ENCODE measurements at places on chromosomes 5 and 9. TPM values are rescaled to one million over a fixed set of nuclear protein-coding genes. Genes with fewer than 3 reads are reported as not detected.

BTF3 gene
- total RNA-seq = 756 TPM

CERCAM gene
- total RNA-seq = 0.30 TPM

EIF4E1B gene
- not detected for total RNA-seq

PCDHB6 gene
- not detected for total RNA-seq

ARID3C gene
- 0.25 TPM for total RNA-seq

DNA sequence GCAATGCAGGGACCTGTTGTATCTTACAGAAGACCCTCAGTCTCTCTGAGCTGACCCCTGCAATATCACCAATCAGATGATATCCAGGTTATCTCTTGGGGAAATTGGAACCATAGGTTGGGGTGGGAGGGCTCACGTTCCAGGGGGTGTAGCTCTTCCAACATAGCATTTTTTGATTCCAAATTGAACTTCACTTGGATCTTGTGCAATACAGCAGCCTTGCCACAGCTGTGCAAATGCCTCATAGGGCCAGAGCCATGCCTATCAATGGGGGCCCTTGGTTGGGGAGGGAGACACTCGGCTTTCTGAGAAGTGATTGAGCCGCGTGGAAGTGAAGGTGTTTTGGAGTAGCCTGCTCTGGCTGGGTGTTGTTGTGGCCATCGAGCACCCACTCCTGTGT is 117.2 kb upstream of the PITX1 start:
- no peak for DNase-seq
- H3K27ac ChIP-seq = no peak overlapping the region
- H3K27me3 ChIP-seq = peaks cover 2% of the 10 kb centered on the region
- no peaks in the 10 kb centered on the region for H3K36me3 ChIP-seq
- no peak overlapping the region for H3K4me3 ChIP-seq

DNA sequence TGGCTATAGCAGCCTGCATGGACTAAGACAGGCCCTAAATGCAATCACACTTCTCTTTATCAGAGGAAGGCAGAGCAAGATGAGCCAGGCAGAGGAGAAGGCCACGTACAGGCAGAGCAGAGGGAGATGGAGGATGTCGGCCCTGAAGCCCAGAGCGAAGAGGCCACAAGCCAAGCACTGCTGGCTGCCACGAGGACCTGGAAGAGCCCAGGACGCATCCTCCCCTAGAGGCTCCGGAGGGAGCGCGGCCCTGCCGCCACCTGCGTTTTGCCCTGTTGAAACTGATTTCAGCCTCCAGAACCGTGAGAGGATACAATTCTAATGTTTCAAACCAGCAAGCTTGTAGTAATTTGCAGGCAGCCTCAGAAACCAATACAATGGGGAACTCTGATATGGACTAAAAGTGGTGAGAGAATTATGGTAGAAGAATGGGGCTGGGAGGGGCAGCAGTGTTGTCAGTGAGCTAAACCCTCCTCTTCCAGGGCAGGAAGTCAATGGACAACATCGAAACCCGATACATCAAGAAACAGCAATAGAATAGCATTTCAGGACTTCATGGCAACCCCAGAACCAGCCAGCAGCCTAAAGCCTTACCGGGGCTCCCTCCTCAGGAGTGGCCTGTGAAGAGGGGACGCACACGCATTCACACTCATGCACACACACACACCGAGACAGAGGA is 32.6 kb downstream of the ADAMTS2 start:
- H3K4me1 ChIP-seq = no peaks in the 10 kb centered on the region
- H3K36me3 ChIP-seq = no peaks in the 10 kb centered on the region
- no peak for DNase-seq
- no peaks in the 10 kb centered on the region for H3K27me3 ChIP-seq

GRCh38 chr9:128007566-128008138 is 26.9 kb upstream of the EEIG1 start:
- peak; percentile 94 for DNase-seq
- peak overlapping the region; percentile 37 for H3K4me3 ChIP-seq
- peak overlapping the region; percentile 65 for H3K27ac ChIP-seq
- H3K27me3 ChIP-seq = no peaks in the 10 kb centered on the region
- peaks cover 89% of the 10 kb centered on the region for H3K4me1 ChIP-seq

- no peak overlapping the region for H3K27ac ChIP-seq
- no peak overlapping the region for H3K4me3 ChIP-seq
- no peaks in the 10 kb centered on the region for H3K4me1 ChIP-seq
- no peak for DNase-seq
- no peaks in the 10 kb centered on the region for H3K27me3 ChIP-seq
Observed at GRCh38 chr5:6574537-6575245, 58.2 kb downstream of the NSUN2 start.

DNA sequence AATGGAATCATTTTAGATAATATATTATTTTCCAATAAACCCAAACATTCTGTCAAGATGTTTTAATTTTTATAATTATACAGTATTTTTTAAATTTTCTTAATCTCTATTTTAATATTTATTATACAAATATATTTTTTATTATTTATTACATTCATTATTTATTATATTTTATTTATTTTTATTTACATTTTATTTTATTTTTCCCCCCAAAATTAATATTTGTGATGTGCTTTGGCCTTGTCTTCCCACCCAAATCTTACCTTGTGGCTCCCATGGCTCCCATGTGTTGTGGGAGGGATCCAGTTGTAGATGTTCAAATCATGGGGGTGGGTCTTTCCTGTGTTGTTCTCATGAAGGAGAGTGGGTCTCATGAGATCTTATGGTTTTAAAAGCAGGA is 382.1 kb downstream of the TLE4 start:
- DNase-seq = no peak
- H3K27me3 ChIP-seq = no peaks in the 10 kb centered on the region
- no peaks in the 10 kb centered on the region for H3K4me1 ChIP-seq
- no peaks in the 10 kb centered on the region for H3K36me3 ChIP-seq
- H3K27ac ChIP-seq = no peak overlapping the region

GRCh38 chr5:59036274-59036961 is 453.5 kb downstream of the RAB3C start:
- peak overlapping the region; percentile 82 for H3K4me3 ChIP-seq
- H3K27me3 ChIP-seq = no peaks in the 10 kb centered on the region
- peaks cover 13% of the 10 kb centered on the region for H3K4me1 ChIP-seq
- H3K27ac ChIP-seq = no peak overlapping the region
- peaks cover 10% of the 10 kb centered on the region for H3K36me3 ChIP-seq

DNA sequence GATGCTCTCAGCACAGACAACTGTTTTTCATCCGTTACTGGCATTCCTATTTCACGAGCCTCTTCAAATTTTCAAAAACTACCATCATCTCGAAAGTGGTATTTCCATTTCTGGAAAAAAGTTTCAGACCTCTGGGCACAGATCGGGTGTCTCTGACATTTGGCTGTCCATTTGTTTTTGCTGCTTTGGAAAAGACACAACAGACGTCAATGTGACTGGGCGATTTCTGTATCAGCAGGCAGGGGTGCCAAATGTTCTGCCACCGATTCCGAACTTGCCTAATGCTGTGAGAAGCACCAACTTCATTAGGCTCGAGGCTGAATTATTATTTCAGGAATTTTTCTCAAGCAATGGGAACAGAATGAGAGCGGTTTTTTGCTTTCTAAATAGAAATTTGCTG is 105.6 kb downstream of the ARSB start:
- DNase-seq = no peak
- no peaks in the 10 kb centered on the region for H3K4me1 ChIP-seq
- no peaks in the 10 kb centered on the region for H3K36me3 ChIP-seq
- no peak overlapping the region for H3K27ac ChIP-seq
- no peak overlapping the region for H3K4me3 ChIP-seq

GRCh38 chr5:8601831-8602354 is 732.9 kb downstream of the MTRR start:
- H3K4me3 ChIP-seq = no peak overlapping the region
- no peak overlapping the region for H3K27ac ChIP-seq
- H3K4me1 ChIP-seq = no peaks in the 10 kb centered on the region
- DNase-seq = no peak

DNA sequence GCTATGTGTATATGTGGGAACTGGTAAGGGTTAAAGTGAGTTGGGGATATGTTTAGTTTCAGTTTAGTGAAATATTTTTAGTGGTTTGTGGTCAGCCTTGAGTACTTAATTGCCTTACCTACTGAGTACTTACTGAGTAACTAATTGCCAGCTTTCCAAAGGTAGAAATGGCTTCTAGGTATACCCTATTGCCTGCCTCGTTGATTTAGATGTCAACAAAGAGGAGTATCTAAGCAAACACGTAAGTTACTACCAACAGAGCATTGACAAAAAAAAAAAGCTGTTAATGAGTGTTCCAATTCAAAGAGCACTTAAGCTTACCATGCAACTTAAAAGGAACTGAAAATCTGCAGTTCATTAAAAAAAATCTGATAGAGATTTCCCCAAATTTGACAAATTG is 8.8 kb downstream of the ATP10B start:
- H3K36me3 ChIP-seq = no peaks in the 10 kb centered on the region
- no peak for DNase-seq
- no peaks in the 10 kb centered on the region for H3K27me3 ChIP-seq
- H3K4me3 ChIP-seq = no peak overlapping the region
- no peak overlapping the region for H3K27ac ChIP-seq

DNA sequence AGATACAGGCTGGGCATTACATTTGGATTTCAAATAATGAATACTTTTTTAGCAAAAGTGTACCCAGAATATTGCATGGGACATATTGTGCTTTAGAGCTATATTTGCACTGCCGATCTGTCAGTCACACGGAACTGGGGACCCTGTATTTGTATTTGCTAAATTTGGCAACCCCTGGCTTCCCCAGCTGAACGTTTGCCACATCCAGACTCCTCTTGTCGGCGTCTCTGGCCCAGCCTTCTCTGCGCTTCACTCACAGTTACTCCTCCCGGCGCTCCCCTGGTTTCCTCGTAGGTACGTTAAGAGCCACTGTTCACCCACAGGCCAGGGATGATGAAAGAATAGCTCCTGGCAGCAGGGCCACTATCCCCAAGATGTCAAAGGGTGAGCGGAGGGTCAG is 58.7 kb downstream of the NSUN2 start:
- peaks cover 9% of the 10 kb centered on the region for H3K27me3 ChIP-seq
- no peaks in the 10 kb centered on the region for H3K36me3 ChIP-seq
- H3K4me3 ChIP-seq = no peak overlapping the region
- H3K4me1 ChIP-seq = no peaks in the 10 kb centered on the region

Data from CD4-positive, alpha-beta T cell (primary cell).